Fibroblast of mammary gland (primary cell): ENCODE measurements at places on chromosomes 6 and 20.

- DNase-seq, result no peak
Observed at GRCh38 chr6:133326584-133326983, 85.4 kb downstream of the EYA4 start.

DNA sequence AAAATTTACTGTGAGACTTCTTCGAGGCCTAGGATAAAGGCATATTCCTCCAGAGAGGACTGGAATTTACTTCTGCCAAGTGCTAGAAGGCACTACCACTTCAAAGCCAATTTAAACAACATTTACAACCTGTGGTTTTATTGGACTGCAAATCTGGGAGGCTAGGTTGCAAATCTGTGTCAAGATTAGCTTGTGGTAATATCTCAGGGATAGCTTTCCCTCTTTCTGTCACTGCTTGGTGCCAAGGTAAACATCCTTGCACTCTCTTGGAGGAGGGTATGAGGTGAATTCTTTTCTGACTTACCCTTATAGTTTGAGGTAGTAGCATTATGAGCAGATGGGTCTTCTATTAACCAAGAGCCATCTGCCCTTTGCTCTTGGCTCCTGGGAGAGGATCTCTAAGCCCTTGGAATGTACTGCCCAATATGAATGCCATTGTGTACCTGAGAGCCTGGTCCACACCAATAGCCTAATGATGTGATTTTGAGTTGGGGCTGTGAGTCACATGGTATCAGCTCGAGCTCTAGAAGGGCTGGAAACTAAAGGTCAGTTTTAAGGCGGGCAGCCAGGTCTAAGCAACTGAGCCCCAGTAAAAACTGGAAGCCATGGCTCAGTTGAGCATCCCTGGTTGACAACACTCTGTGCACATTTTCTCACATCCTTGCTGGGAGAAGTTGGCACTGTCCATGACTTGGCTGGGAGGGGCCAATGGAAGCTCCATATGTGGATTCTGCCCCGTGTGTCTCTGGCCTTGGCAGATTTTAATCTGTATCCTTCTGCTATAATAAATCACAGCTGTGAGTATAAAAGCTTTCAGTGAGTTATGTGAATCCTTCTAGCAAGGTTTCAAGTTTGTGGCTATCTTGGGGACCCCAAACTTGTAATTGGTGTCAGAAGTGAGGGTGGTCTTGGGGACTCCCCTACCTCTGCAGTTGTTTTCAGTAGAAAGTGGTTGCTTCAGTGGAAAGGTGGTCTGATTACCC lies 188.1 kb downstream of the UBE3D start:
- peak; percentile 16 for DNase-seq

DNA sequence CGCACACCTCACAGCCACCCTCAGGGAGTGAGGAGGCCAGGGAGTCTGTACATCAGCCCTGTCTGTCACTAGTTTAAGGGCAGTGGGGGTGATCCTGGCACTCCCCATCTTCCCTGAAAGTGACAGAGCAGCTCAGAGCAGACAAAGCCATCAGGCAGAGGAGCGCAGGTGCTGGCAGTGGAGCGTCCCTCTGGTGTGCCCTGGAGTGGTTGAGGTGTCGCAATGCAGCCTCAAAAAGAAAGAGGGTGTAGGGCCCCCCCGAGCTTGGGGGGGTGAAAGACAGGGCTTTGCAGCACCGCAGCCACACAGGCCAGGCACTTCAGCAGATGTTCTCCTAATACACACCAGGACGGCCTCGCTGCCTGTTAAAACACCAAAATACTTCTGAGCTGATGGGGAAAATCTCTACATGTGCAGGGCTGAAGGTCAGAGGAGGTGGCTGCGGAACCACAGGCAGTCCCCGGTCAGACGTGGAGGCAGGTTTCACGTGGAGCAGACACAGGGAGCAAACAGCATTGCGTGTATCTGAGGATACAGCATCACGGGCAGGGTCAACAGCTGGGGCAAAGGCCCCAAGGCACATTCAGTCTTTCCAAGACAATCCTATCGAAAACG lies 69.5 kb downstream of the PREX1 start:
- DNase-seq, result no peak

- no peak for DNase-seq
Observed at GRCh38 chr20:19714579-19714840, 43.5 kb upstream of the RIN2 start.

- no peak for DNase-seq
Observed at GRCh38 chr6:162116902-162117525, 610.6 kb downstream of the PRKN start.

GRCh38 chr20:46388937-46389336 lies 17.5 kb downstream of the ELMO2 start:
- no peak for DNase-seq

GRCh38 chr20:43987531-43987930 lies 72.9 kb downstream of the TOX2 start:
- DNase-seq, result no peak

DNA sequence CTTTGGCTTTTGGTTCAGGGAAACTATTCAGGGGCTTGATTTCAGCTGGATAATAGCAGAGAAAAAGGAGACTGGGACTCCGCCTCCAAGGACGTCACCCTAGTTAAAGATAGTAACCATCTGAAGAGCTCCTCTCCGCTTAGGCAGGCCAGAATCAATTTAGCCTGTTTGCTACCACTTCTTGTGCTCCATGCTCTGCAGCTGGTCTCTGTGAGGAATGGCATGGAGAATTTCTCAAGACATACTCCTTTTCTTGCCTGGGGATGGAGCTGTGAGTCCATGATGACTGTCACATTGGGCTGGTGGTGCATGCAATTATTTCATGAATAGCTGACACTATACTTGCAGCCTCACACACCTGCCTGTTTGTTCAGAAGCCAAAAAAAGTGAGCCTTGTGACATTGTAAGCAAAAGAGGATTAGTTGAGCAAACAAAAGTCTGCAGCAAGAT lies 61.4 kb downstream of the TXLNB start:
- DNase-seq, result peak; percentile 55

GRCh38 chr6:108074359-108075144 lies at the start of gene OSTM1:
OSTM1 (minus strand) TSS chr6:108074741; CDS start chr6:108074651, 90 bp downstream.
- DNase-seq, result peak; percentile 78

GRCh38 chr20:62080249-62080990 lies 14.7 kb upstream of the TAF4 start:
- DNase-seq, result no peak

DNA sequence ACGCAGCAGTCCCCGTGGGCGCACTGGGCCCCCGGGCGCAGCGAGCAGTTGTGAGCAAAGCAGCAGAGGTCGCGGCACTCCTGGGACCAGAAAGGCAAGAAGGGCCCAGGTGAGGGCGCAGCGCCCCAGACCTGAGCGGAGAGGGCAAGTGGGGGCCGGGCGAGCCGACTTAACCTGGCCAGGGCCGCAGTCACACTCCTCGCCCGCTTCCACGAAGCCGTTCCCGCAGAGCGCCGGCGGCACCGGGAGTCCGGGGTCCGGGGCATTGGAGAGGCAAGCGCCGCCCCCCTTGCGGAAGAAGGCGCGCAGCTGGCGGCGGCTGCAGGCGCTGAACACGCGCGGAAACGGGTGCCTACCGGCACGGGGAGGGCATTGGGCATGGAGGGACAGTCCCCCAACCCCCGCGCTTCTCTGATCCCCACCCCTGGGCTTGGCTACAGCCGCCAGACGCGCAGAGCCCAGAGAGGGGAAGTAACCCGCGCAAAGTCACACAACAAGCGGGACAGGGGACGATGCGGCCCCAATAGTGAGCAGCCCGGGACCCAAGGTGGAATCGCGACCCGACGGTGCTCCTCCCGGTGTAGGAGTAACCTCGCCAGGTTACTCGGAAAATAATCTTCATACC lies 9.2 kb downstream of the ADAM33 start:
- no peak for DNase-seq

GRCh38 chr6:56905378-56905777 lies 49.5 kb upstream of the BEND6 start:
- DNase-seq, result no peak

- DNase-seq, result peak; percentile 78
Observed at GRCh38 chr6:125095580-125096301, 57.8 kb upstream of the TPD52L1 start.

GRCh38 chr6:80531681-80532619 lies 425.5 kb downstream of the BCKDHB start:
- no peak for DNase-seq

DNA sequence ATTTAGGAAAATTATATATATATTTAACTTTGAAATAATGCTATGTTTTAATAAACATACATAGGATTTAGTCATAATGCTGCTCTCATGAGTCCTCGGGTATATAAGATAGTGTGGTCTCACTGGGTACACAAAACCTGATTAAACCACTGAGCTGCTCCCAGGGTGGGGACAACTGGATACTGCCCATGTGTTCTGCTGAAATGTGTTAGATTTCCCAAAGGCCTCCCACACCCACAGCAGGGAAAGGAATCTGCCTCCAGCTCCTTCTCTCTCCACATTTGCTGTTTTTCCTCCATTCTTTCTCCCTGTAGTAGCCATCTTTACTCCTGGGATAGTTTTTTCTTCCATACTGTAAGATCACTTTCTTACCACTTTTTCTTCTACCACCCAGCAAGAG lies 69.2 kb upstream of the TRAF3IP2 start:
- no peak for DNase-seq

DNA sequence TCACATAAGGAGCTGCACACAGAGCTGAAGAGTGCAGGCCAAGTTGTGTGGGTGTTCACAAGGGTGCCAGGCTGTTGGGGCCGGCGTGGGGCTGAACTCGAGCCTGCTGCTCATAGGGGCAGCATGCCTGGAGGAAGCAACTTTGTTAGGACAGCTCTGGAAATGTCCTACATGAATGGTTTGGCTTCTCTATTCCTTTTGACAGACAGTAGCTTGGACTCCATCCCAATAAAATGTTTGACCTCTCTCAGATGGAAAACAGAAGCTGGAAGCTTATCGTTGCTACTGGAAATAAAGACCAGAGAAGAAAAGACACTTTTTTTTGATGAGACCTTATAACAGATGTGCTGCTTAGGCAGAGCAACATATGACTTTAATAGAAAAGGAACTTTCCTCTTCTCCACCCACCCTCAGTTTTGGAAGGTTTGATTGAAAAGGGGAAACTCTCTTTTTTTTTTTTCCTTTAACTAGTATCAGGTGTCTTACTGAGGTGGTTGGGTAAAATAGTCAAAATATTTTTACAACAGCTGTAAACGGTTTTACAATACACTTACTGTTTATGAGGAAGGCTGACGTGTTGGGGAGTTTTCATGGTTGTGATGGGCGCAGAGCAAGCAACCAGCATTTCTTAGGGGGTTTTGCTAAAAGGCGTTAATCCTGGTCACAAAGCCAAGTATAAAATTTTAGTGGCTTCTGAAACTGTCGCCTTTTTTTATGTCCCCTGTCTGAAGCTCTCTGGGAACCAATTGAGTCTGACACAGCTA lies 80.7 kb upstream of the EEF1E1 start:
- DNase-seq, result no peak

GRCh38 chr20:6829510-6830116 lies 62.1 kb downstream of the BMP2 start:
- DNase-seq, result peak; percentile 1

GRCh38 chr20:58077282-58077681 lies 151.2 kb downstream of the ANKRD60 start:
- no peak for DNase-seq

- no peak for DNase-seq
Observed at GRCh38 chr6:19327661-19328060, 509.5 kb upstream of the ID4 start.

DNA sequence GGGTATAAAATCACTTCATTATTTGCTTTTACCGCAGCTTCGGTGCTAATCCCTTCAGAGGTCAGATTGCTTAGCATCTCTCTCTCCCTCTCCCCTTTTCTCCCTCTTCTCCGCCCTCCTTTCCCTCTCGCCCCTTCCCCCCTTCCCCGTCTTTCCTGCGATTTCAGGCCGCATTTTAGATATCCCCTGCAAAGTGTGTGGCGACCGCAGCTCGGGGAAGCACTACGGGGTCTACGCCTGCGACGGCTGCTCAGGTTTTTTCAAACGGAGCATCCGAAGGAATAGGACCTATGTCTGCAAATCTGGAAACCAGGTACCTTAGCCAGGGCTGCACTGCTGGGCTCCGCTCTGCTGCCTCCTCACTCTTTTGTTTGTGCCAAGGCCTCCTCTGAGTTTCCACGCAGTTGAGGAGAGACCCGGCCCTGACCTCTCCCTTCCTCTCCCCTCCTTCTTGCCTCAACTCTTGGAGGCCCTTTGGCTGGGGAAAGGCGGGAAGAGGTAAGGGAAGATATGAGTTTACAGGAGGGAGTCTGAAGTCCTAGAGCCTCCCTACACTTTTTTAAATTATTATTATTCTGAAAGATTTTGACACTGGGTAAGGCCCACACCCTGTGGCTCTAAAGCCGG lies 5.6 kb downstream of the NR2E1 start:
- no peak for DNase-seq

DNA sequence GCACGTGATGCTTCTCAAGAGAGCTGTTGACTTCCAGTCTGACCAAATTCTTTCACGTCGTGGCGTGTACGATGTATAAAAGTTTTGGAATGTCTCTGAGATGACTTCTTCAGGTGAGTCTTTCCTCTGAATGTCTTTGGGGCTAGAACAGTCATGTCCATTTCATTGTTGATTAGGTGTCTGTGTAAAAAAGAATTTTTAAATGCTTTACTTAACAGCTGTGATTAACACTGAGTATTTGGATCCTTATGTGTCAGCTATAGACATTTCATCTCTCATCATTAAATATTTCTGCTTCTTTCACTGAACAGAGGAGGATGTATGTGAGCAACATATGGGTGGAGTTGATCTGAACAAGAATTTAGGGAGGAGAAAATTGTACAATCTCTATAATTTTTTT lies 29.3 kb upstream of the KIF13A start:
- DNase-seq, result no peak

DNA sequence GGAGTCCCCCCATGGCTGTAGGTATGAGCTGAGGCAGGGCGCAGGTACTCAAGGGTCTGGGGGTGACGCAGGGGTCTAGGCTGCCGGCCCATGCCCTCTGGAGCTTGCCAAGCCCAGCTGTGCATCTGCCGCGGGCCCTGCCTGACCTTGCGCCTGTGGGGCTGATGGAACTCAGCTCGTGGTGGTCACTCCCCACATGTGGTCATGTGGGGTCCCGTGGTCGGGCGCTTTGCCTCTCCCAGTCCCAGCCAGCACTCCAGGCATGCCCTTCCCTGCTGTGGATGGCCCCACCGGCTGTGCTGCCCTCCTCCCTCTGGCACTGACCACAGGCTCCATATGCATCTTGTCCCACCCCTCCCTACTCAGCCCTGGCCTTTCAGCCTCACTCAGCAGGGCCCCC lies 57.3 kb downstream of the RPP40 start:
- no peak for DNase-seq

DNA sequence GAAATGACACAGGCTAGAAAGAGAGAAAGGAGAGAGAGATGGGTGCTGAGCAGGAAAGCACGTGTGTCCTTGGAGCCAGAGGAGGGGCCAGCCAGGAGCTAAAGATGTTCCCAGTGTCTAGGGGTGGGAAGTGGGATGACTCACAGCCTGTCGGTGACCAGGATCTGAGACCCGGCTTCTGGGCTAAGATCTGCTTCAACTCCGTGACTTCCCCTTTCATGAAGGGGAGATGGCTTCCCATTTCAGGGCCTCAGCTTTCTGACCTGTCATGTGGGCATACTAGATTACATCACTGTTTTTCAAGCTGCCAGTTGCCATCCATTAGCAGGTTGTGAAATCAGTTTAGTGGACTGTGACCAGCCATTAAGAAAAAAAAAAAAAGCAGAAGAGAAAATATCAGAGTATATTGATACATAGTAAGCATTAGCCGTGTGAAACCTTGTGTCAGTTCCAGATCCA lies 5.4 kb downstream of the TGM3 start:
- DNase-seq, result peak; percentile 26
